ENCODE measurements at places on chromosomes 13 and 19.

DNA sequence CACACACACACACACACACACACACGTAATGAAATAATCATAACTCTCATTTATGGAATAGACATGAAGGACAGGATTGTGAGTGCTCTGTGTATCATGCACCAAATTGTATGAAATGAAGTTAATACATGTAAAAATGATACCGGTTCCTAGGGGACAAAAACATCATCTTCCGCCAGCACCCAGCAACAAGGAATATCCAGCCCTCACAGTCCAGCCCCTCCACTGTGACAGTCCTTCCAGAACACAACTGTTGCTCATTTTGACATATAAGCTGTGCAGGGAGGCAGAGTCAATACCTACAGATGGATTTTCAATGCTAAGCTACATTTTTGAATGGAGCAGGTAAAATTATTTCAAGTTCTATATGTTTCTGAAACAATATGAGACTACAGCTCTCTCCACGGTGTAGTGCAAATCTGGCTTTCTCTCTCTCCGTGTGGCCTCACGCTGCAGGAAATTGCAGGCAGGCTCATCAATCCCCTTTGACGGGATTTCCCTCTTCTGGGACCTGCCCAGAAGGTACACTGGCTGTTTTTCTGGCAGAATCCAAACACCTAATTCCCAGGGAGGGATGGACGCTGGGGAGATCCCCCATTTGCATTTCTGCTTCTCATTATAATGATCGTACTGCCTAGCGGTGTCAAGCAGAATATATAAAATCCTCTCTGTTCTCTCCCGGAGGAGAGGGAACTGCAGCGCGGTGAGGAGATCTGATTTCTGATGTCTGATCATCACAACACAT, 494.0 kb downstream of the LIG4 start:
- H3K27ac ChIP-seq = no peak overlapping the region
- H3K36me3 ChIP-seq = no peaks in the 10 kb centered on the region

DNA sequence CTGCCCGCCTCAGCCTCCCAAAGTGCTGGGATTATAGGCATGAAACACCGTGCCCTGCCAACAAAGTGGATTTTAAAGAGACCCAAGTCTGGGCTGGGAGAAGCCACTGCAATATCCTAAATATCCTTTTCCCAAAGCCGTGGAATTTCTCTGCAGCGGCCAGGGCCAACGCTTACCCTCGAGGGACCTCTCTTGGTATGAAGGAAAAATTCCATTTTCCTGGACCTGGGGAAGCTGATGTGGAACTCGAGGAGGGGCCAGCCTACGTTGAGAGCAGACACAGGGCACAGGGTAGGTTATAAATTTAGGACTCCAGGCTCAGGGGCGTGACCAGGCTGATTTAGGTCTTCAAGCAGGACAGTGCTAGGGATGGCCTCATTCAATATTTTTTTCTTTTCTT, 17.7 kb upstream of the UPF1 start:
- no peaks in the 10 kb centered on the region for H3K36me3 ChIP-seq
- no peak overlapping the region for H3K27ac ChIP-seq
- no peaks in the 10 kb centered on the region for H3K27me3 ChIP-seq
- peaks cover 16% of the 10 kb centered on the region for H3K4me1 ChIP-seq
- no peak overlapping the region for H3K4me3 ChIP-seq

GRCh38 chr13:24254146-24254841, 55.1 kb upstream of the C1QTNF9 start:
- no peaks in the 10 kb centered on the region for H3K4me1 ChIP-seq
- no peak overlapping the region for H3K4me3 ChIP-seq
- no peaks in the 10 kb centered on the region for H3K27me3 ChIP-seq

- no peaks in the 10 kb centered on the region for H3K27me3 ChIP-seq
- H3K4me3 ChIP-seq = peak overlapping the region; percentile 90
- peak overlapping the region; percentile 95 for H3K27ac ChIP-seq
- H3K4me1 ChIP-seq = peaks cover 10% of the 10 kb centered on the region
- DNase-seq = no peak
Observed at GRCh38 chr13:46551410-46552302, 1.3 kb upstream of the LRCH1 start.

DNA sequence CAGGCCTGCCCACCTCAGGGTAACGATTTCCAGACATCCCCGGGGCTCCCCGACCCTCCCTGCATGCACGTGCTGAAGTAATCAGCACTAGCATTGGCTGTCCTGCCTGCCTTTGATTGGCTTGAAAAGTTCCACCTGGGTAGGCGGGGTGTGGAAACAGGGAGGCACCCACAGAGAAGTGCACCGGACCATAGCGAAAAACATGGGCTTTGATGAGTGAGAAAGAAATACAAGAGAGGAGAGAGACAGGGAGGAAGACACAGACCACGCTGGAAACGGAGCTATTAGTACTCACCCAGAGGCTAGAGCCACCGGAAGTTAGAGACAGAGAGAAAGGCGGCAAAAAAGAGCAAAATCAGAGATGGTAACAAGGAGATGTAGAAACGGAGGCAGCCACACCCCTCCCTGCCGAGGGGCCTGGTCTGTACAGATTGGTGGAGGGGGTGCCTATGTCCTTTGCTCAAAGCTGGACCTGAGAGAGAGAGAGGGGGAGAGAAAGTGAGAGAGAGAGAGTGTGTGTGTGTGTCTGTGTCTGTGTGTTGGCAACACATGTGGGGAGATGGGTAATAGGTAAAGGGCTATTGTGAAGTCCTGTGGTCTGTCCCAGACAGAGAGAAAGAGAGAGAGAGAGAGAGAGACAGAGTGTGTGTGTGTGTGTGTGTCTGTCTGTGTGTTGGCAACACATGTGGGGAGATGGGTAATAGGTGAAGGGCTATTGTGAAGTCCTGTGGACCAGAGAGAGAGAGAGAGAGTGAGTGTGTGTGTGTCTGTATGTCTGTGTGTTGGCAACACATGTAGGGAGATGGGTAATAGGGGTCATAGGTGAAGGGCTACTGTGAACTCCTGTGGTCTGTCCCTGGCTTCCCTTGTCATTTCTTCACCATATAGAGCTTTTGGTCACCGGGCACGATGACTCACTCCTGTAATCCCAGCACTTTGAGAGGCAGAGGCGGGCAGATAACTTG, 2.9 kb downstream of the CGB3 start:
- H3K27me3 ChIP-seq = peaks cover 9% of the 10 kb centered on the region
- H3K4me1 ChIP-seq = peaks cover 18% of the 10 kb centered on the region
- no peak for DNase-seq
- no peak overlapping the region for H3K4me3 ChIP-seq

DNA sequence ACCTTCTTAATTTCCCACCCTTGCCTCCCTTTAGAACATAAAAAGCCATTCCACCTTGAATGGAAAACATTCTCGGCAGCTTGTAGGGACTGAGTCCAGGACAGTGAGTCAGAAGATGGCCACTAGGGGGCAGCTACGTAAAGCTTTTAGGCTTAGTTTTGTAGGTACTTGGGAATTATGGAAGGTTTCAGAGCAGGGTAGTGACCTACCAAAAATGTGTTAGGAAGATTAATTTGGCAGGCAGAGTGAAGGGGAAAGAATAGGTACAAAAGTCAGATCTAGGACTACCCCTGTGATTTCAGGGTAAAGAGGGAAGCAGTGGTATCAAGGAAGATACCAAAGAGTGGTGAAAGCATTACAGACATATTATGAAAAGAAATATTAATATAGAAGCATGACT, 198.4 kb downstream of the NDFIP2 start:
- H3K27me3 ChIP-seq = no peaks in the 10 kb centered on the region
- H3K36me3 ChIP-seq = no peaks in the 10 kb centered on the region
- H3K27ac ChIP-seq = no peak overlapping the region
- no peaks in the 10 kb centered on the region for H3K4me1 ChIP-seq
- DNase-seq = peak; percentile 79

DNA sequence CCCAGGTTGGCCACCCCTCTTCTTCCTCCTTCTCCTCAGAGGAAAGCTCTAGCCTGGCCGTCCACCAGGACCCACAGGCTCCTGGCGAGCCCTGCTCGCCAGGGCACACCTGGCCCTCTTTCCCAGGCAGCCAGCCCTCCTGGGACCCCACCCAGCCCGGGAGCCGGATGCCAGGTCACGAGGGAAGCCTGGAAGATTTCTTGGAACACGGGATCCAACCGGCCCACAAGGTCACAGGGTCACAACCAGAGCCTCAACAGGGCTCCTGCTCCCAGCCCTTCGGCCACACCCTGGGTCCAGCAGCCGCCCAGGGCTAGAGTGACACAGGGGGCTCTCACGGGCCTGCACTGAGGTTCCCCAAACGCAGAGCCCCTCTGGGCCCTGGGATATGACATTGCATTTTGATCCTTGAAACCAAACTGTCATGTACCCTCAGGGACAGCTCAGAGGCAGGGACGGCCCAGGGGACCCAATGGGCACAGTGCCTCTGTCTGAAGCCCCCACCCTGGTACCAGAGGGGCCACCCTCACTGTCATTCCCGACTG, 5.5 kb downstream of the MKNK2 start:
- peak; percentile 60 for DNase-seq
- H3K27me3 ChIP-seq = no peaks in the 10 kb centered on the region
- peaks cover 55% of the 10 kb centered on the region for H3K4me1 ChIP-seq
- H3K4me3 ChIP-seq = no peak overlapping the region

- H3K27me3 ChIP-seq = no peaks in the 10 kb centered on the region
- H3K4me3 ChIP-seq = no peak overlapping the region
- no peak for DNase-seq
- H3K36me3 ChIP-seq = no peaks in the 10 kb centered on the region
Observed at GRCh38 chr13:22198641-22199217, 527.9 kb downstream of the FGF9 start.

GRCh38 chr19:51325161-51325976, 13.9 kb downstream of the IGLON5 start:
- H3K4me1 ChIP-seq = peaks cover 3% of the 10 kb centered on the region
- H3K27ac ChIP-seq = no peak overlapping the region
- H3K36me3 ChIP-seq = no peaks in the 10 kb centered on the region
- H3K4me3 ChIP-seq = no peak overlapping the region
- no peaks in the 10 kb centered on the region for H3K27me3 ChIP-seq

GRCh38 chr13:74191410-74191809, 57.2 kb upstream of the KLF12 start:
- H3K4me1 ChIP-seq = no peaks in the 10 kb centered on the region
- no peak overlapping the region for H3K4me3 ChIP-seq
- H3K27ac ChIP-seq = no peak overlapping the region
- no peaks in the 10 kb centered on the region for H3K36me3 ChIP-seq
- no peak for DNase-seq

GRCh38 chr13:51305271-51305967, 34.1 kb upstream of the SERPINE3 start:
- no peak overlapping the region for H3K4me3 ChIP-seq
- no peak overlapping the region for H3K27ac ChIP-seq
- H3K36me3 ChIP-seq = no peaks in the 10 kb centered on the region
- H3K4me1 ChIP-seq = no peaks in the 10 kb centered on the region

DNA sequence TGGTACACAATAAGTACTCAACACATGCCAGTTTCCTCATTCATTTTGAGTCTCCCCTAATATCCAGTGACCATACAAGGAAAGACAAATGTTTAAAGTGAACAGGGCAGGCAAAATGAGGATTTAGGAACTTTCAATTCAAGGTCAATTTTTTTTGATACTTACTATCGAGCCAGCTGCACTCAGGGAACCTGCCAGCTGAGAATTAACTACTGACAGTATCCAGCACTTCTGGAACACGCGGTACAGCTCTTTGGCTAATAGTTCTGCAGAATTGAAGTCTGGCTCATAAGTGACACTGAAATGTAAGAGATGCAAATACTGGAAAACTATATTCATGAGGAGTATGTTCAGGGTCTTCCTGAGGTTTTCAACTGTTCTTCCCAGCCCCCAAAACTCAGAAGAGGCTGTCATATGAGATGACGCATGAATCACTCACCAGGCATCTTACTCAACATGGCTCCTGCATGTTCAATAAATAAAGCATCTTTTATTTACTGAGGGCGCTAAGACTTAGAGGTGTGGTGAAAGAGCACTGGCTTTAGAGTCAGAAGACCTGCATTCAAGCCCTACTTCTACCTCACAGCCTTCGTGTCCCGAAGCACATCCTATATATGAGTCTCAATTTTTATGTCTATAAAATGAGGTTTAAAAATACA, 25.6 kb downstream of the RUBCNL start:
- H3K27me3 ChIP-seq = no peaks in the 10 kb centered on the region
- DNase-seq = no peak
- no peak overlapping the region for H3K4me3 ChIP-seq
- peaks cover 2% of the 10 kb centered on the region for H3K4me1 ChIP-seq

- H3K4me3 ChIP-seq = no peak overlapping the region
- no peak for DNase-seq
- H3K27ac ChIP-seq = no peak overlapping the region
- no peaks in the 10 kb centered on the region for H3K4me1 ChIP-seq
- H3K27me3 ChIP-seq = no peaks in the 10 kb centered on the region
Observed at GRCh38 chr13:108858676-108859075, 229.3 kb downstream of the MYO16 start.

DNA sequence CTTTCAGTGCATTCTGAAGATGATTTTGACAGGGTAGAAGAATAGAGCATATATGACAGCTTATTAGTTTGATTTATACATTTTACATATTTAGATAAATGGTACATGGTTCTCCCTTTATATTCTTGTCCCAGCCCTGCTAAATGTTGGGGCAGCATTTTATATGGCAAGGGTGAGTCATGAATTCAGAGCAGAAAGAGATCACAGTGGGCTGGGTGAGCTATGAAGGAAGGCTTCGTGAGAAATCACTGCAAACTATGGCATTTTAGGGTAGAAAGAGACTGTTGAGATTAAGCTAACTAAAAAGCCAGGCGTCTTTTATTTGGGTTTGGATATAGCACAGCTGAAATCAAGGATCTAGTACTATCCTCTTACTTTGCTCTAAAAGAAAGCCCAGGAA, 23.9 kb upstream of the METTL21C start:
- no peak overlapping the region for H3K4me3 ChIP-seq
- H3K36me3 ChIP-seq = no peaks in the 10 kb centered on the region
- no peaks in the 10 kb centered on the region for H3K27me3 ChIP-seq
- H3K27ac ChIP-seq = no peak overlapping the region

GRCh38 chr13:113865427-113865826, 1.6 kb upstream of the GAS6 start:
- no peak overlapping the region for H3K4me3 ChIP-seq
- H3K27me3 ChIP-seq = no peaks in the 10 kb centered on the region
- H3K27ac ChIP-seq = no peak overlapping the region
- H3K4me1 ChIP-seq = peaks cover 7% of the 10 kb centered on the region
- H3K36me3 ChIP-seq = no peaks in the 10 kb centered on the region

- DNase-seq = no peak
- no peaks in the 10 kb centered on the region for H3K4me1 ChIP-seq
- no peak overlapping the region for H3K27ac ChIP-seq
- H3K4me3 ChIP-seq = no peak overlapping the region
Observed at GRCh38 chr13:105758918-105759860, 776.3 kb downstream of the EFNB2 start.

DNA sequence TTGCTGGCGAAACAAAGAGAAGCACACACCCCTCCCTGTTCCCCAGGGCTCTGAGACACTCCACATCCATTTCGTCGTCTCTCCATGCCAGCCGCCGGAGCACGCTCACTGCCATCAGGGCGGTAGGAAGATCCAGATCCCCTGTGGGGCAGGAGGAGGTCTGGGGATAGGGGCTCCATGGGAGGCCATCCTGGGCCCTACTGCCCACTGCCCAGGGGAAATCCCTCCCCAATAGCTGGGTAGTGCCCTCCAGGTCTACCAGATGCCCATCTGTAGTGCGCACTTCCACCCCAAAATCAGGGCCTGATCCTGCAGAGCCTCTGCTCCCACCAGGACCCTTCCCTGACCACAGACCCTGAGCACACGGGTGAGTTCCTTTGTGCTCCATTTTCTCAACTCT, 80.3 kb downstream of the EFNB2 start:
- no peak for DNase-seq
- peaks cover 7% of the 10 kb centered on the region for H3K4me1 ChIP-seq
- H3K4me3 ChIP-seq = no peak overlapping the region
- no peaks in the 10 kb centered on the region for H3K27me3 ChIP-seq

- H3K4me3 ChIP-seq = no peak overlapping the region
- H3K27me3 ChIP-seq = no peaks in the 10 kb centered on the region
- H3K27ac ChIP-seq = no peak overlapping the region
- H3K4me1 ChIP-seq = no peaks in the 10 kb centered on the region
- no peaks in the 10 kb centered on the region for H3K36me3 ChIP-seq
- no peak for DNase-seq
Observed at GRCh38 chr13:93687261-93687660, 460.7 kb downstream of the GPC6 start.

Data from ascending aorta (tissue), 2 donors.